Substantia nigra (tissue), 51 donors: ENCODE measurements at places on chromosomes 16 and 17.

GRCh38 chr17:13051915-13052314, 34.1 kb upstream of the ELAC2 start:
- no peak for DNase-seq

DNA sequence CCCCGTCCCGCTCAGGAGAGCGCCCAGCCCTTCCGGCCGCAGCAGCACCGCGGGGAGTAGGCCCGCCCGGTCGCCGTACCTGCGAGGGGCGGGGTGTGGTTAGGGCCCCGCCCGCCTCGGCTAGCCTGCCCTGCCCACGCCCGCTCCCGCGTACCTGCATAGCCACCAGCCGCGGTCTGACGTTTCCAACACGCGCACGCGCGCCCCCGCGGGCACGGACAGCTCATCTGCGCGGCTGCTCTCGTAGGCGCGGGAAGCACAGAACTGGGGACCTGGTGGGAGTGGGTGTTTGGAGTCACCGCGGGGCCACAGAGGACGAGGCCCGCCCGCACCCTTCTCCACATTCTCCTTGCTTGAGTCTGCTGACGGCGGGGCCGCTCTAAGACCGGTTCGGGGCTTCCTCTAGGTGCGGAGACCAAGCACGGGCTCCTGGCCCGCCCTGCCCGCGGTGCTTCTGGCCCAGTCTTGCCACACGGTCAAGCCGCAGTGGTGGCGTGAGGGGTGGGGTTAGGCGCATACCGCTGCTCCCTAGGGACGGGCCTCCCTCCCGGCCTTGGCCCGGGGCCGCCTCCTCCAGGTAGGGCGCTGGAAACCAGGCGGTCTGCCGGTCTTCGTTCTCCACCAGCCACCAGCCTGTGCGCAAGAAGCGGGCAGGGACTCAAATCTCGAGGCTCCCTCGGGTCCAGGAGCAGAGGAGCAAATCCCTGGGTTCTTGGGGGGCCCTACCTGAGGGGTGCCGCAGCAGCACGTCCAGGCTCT, 1.8 kb downstream of the NOXO1 start:
- no peak for DNase-seq

GRCh38 chr16:27103954-27104353, 37.2 kb downstream of the C16orf82 start:
- DNase-seq, result no peak

- DNase-seq, result no peak
Measured at GRCh38 chr17:36151891-36152638, 24.4 kb downstream of the TBC1D3B start.

DNA sequence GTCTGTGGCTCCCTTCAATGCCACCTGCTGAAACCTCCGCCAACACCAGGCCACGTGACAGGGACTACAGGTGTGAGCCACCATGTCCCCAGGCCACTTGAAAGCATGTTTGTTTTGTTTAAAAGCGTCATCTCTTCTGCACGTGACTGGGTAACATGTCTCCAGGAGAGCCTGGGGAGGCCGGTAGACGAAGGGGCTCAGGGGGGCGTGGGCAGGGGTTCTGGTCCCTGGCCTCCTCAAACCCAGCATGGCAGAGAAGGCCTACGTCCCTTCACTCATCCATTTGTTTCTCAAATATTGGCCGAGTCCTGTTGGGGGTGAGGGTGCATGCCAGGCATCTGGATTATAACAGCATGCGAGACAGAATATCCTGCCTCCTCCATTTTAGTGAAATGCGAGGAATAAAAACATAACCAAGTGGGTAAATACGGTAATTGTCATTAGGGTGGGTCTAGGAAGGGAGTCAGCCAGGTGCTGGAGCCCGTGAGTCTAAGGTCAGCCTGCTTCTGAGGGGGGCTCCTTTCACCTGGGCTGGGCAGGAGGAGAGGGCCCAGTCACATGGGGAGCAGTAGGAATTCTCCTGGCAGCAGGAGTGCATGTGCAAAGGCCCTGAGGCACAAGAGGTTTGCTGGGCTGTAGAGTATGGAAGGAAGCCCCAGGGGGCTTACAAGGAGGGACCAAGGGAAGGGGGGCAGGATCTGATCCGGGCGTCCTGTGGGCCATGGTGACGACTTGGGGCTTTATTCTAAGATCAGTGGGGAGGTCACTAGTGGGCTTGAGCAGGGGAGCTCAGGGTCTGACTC, 26.8 kb upstream of the CIBAR2 start:
- DNase-seq, result no peak

DNA sequence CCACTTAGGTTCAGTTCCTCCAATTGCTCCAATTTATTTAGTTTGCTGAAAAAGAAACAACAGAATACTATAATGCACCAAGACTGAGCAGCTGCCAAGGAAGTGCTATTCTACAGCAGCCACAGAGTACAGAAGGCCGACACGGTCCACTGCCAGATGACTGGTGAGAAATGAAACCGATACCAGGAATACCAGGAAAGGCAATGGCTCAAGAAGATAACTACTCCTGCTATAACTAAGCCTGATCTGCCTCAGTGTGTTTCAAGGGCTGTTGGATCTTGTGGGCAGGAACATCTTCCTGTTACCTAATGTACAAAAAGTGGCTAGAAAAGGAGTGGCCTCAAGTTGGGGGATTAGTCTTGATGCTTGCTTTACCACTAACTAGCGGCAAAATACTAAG, 32.8 kb downstream of the MARVELD3 start:
- no peak for DNase-seq

GRCh38 chr17:27217631-27218030, 76.3 kb upstream of the WSB1 start:
- no peak for DNase-seq

- DNase-seq, result no peak
Measured at GRCh38 chr16:81492311-81492761, 47.7 kb downstream of the CMIP start.

DNA sequence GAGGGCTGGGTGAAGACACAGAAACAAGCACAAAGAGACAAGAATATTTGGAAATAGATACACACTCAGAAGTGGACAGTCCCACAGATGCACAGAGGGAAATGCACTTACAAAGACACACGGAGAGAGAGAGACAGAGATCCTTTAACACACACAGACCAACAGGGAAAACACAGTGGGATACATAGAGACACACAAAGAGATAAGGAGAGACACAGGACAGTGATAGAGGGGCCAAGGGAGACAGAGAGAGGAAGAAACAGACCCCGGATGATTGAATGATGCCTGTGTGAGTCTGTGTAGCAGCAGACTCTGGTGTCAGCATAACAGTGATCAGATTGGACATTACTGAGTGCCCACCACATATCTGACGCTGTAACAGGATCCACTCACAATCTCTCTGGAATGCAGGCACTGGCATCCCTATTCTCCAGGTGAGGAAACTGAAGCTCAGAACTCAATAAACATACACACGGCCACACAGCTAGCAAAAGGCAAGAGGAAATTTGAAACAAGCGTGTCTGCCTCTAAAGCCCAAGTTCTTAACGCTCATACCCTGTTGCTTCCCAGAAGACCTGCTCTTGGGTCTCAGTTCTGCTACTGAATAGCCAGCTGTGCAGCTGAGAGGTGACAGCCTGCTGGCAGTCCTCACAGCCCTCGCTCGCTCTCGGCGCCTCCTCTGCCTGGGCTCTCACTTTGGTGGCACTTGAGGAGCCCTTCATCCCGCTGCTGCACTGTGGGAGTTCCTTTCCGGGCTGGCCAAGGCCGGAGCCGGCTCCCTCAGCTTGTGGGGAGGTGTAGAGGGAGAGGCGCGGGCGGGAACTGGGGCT, 186.3 kb upstream of the NLRP1 start:
- DNase-seq, result no peak

DNA sequence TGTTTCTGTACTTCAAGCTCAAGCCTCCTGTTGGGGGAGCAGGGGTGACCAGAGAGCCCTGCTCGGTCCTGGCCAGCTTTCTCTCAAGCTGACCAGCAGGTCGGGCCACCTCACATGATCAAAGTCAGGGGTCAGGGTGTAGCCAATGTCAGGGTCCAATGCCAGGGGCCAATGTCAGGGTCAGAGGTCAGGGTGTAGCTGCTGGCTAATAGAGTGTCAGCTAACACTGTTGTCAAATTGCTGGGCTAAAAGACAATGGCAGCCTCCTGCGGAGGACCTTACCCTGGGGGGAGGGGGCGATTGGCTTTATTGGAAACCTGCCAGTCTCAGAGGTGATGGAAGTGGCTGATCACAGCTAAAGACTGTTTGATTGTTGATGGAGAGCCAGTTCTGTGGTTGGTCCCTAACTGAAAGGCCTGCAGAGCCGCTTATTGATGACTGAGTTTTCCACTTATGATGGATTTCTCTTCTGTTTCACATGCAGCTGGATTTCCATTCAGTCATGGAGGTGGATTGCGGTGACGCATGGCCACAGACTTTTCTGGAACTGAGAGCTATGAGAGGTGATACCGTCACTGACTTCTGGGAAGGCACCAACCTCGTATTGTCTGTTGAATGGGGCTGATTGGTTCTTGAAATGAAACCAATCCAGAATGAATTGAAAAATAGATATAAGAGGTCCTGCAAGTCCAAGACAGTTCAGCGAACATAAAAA, 97.4 kb upstream of the ZFHX3 start:
- DNase-seq, result no peak

DNA sequence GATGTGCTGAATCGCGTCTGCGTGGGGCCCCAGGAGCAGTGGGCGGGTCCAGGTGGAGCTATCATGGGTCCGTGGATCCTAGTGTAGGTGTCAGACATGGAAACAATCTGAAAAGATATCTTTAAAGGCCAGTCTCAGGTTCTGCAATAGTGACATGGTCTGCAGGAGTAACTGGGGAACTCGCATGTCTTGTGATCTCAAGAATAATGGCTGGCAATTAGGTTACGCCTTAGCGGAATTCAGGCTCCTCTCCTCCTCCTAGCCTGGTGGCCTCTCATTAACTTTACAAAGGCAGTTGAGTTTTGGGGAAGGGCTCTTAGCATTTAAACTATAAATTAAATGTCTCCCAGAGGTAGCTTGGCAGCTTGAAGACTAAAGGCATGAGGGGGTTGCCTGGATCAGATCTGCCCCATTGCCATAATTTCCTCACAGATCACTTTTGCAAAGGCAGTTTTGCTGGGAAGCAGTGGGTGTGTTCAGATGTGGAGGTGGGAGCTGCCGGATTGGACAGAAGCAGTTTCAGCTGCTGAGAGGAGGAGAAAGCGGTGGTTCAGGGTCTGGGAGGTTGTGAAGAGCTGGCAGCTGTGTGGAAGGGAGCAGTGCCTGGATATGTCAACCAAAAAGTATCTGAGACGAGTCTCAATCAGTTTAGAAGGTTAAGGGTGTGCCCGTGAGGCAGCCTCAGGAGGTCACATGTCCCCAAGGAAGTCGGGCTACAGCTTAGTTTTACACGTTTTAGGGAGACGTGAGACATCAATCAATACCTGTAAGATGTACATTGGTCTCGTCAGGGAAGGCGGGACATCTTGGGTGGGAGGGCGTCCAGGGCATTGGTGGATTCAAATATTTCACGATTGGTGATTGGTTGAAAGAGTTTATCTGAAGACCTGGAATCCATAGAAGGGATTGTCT, 2.7 kb downstream of the TBCD start:
- no peak for DNase-seq

DNA sequence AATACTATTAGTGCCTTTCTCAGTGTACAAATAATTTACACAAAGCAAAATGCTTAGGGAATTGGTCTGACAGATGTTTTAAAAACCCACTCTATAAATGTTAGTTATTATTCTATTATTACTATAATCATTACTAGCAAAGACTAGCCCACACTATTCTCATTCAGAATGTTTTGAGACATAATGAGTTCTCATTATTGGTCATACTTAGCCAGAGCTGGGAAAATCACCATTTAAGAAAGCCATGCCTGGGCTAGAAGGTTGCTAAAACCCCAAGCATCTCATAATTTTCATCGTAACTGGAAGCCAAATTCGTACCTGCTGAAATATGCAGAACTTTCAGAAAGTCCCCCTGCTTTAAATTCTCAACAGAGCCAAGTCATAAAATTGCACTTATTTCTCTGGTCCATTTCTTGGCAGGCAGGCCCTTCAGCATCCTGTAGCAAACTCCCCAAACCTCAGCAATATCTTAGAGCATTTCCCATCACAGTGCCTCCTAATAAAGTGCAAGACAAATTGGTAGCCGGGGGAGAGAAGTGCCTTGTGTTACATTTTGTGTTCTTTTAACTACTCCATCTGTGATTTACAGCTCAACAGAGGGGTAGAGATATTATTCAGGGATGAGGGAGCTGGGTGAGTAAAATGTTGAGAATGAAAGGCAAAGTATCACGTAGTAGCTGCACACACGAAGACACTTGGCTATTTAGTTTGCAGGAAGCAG, 79.8 kb upstream of the ADAMTS18 start:
- no peak for DNase-seq

DNA sequence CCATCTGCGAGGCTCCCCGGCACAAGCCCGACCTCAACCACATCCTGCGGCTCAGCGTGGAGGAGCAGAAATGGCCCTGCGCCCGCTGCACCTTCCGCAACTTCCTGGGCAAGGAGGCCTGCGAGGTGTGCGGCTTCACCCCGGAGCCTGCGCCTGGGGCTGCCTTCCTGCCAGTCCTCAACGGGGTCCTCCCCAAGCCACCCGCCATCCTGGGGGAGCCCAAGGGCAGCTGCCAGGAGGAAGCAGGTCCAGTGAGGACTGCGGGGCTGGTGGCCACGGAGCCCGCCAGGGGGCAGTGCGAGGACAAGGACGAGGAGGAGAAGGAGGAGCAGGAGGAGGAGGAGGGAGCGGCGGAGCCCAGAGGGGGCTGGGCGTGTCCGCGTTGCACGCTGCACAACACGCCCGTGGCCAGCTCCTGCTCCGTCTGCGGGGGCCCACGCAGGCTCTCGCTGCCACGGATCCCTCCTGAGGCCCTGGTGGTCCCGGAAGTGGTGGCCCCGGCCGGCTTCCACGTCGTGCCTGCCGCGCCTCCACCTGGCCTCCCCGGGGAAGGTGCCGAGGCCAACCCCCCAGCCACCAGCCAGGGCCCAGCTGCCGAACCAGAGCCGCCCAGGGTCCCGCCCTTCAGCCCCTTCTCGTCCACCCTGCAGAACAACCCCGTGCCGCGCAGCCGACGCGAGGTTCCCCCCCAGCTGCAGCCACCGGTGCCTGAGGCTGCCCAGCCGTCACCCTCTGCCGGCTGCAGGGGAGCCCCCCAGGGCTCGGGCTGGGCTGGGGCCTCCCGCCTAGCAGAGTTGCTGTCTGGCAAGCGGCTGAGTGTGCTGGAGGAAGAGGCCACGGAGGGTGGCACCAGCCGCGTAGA, 13.1 kb upstream of the PRR35 start:
- DNase-seq, result no peak

- DNase-seq, result no peak
Measured at GRCh38 chr16:53755026-53755910, 51.3 kb downstream of the FTO start.

DNA sequence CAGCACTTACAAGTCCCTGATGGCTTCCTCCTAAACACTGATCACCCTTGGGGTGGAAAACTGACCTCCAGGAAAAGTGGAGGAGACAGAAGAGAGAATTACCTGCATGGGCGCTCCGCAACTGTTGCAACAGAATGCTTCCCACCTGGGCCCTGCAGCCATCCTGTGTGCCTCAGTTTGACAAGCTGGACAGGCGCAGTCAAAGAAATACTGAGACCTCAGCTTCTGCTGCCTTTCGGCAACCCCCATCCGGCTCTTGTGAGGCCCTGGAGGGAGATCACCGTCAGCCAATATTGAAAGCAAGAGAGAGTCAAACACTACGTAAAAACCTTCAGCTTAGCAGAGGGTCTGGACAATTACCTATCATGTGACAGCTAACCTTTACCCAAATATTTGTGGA, 24.8 kb downstream of the SERPINF1 start:
- DNase-seq, result no peak
